ENCODE measurements at places on chromosomes 7 and 10.
A peak's percentile ranks its signal among the peaks of the same experiment; 100 is the strongest.

DNA sequence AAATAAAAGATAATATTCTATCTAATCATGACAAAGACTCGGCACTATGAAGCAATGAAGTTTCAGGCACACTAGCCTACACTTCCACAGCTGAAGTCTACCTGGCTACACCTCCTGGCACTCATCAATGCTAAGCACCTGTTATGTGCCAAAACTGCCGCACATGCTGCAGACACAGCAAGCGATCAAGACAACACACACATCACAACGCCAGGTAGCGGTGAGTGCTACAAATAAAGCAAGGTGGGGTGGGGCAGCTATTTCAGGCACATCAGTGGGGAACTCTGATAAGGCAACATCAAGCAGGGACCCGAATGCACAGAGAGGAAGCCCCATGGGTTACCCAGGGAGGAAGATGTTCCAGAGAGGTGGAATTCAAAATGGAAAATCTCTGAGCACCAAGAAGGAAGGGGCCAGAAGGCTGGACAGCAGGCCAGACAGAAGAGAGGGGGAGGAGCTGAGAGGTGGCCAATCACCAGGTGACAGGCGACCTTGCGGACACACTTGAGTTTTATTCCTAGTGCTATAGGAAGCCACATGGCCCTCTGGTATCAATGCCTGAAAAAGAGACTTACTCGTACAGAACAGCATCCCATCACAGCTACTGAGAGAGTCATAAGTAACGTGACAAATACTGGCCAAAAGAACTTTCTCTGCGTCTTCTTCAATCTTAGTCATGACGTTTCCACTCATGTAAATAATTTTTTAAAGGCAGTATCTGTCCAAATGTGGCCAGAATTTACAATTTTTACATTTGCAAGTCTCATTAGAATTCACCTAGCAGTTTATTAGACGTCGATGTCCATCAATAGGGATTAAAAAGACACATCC, 8.0 kb downstream of the PSAP start:
- DNase-seq: no peak

DNA sequence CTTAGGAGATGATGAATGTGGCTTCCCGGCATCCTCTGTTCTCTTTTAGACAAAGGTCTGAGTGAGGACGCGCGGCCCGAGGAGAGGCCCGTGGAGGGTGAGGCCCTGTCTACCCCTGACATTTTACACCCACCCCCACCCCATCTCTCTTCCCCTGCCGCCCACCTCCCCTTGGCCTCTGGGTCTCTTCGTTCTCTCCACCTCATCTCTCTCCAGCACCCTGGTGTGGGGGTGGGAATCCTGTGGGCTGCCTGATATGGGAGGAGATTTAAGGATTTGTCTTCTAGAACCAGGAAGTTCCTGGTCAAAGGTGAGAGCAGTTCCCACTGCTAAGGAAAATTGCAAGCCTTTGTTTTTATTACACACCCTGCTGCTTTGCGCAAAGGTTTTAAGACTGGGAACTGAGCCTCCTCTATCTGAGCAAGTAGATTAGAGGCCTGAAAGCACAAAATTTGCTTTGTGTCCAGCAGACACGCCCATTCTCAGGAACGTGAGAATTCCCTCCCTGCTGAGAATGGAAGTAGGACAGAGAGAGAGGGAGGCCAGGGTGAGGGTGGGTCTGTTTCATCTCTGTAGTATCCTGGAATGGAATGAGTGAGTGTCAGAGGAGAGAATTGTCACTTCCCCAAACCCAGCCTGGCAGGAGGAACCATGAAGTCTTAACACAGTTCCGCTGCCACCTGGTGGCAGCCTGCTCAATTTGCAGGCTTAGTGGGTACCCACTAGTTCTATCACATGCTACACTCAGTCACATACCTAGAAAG, 91.2 kb downstream of the GTF2IRD1 start:
- DNase-seq: no peak

DNA sequence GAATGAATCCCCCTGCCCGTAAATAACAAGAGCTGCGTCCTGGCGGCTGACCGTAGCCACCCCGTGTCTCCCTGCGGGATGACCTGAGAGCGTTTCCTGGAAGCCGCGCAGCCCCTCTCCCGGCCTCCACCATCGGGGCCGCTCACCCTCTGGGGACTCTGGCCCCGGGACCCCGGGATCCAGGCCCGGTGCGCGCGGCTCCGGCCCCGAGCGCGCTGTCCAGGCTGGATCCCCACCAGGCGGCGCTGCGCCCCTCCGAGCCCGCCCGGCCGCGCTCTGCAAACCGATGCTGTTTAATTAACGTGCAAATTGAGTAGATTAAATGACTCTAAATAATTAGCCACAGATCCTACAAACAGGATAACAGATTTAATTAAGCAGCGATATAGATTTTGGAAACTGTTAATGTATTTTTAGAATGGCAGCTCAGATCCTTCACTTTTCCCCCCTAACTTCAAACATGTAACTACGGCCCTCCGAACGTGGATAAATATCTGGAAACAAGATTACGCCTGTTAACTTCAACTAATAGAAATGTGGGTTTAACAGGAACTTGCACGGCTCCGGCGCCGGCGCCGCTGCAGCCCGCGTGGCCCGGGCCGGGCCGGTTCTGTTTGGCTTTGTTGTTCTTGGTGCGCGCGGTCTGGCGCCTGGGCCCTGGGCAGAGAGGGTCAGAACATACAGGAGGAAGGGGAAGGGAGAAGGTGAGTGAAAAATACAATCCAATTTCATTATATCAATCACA, 7.1 kb upstream of the UNCX start:
- no peak for DNase-seq

- DNase-seq: no peak
Observed at GRCh38 chr7:74569501-74570075, 87.9 kb upstream of the GTF2I start.

- no peak for DNase-seq
Observed at GRCh38 chr10:48821692-48822091, 117.9 kb downstream of the LRRC18 start.

DNA sequence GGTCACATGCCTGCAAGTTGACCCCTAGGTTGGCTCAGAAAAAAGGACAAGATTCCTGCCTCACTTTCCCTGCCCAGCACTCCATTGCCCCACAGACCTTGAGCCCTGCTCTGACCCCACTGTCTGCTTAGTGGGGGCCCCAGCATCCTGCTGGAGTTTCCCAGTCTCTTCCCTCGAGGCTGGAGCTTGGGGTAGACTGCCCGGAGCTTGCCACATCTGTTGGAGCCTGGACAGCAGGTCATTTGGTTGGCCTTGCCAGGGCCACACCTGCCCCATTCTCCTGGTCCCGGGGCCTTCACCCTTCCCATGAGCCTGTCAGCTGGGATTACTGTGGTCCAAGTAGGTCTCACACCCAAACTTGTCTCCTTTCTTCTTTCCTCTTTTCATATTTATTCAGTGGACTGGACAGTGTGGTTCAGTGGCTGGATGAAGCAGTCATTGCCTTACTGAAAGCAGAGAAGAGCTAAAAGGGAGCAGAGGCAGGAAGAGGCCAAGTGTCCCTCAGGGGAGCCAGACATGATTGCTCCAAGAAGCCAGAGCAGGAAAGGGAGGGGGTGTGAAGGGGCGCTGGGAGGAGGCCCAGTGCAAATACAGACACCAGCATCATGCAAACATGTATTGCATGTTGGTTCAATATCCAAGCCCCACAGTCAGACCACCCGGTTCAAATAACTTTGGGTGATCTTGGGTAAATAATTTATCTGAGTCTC, 56.2 kb upstream of the CACUL1 start:
- no peak for DNase-seq

- no peak for DNase-seq
Observed at GRCh38 chr10:100724531-100725027, 20.8 kb upstream of the PAX2 start.

- DNase-seq: no peak
Observed at GRCh38 chr7:11376529-11376928, 402.9 kb downstream of the PHF14 start.

DNA sequence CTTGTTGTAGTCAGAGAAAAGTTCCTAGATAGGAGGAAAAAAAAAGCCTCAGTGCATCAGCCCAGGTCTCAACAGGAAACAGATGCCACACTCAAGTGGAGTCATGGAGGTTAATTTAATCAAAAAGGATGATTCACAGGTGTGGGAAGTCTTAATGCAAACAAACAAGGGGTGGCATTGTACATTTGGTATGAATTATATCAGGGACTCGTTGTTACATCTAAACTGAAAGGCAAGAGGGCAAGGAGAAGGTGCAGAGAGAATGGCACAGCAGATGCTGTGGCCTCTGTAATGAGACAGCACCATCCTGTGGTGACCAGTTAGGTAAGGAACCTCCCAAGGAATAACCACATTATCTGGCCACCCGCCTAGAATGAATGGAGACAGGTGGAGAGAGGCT, 133.7 kb downstream of the PTPRZ1 start:
- peak; percentile 36 for DNase-seq

GRCh38 chr10:63093227-63093626, 39.9 kb upstream of the NRBF2 start:
- DNase-seq: no peak

- no peak for DNase-seq
Observed at GRCh38 chr10:43653746-43654145, 5.1 kb upstream of the ZNF32 start.

DNA sequence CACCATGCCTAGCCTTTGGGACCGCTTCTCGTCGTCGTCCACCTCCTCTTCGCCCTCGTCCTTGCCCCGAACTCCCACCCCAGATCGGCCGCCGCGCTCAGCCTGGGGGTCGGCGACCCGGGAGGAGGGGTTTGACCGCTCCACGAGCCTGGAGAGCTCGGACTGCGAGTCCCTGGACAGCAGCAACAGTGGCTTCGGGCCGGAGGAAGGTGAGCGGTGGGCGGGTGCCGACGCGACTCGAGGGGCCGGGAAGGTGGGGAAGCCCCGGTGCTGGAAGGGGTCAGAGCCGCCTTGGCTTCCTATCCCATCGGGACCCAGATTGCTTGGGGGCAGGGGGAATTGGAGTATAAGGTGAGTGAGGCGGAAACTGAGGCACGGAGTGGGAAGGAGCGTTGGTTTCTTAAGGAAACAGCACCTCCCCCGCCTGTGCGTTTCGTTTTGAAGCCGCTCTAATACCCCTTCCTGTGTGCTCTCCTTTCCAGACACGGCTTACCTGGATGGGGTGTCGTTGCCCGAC, 547 bp downstream of the DDIT4 start:
- DNase-seq: no peak

GRCh38 chr7:104950754-104951153, 63.3 kb upstream of the KMT2E start:
- DNase-seq: no peak

- DNase-seq: no peak
Observed at GRCh38 chr10:86304436-86304835, 62.2 kb downstream of the GRID1 start.

GRCh38 chr10:91140995-91141549, 79.4 kb upstream of the PCGF5 start:
- DNase-seq: no peak

DNA sequence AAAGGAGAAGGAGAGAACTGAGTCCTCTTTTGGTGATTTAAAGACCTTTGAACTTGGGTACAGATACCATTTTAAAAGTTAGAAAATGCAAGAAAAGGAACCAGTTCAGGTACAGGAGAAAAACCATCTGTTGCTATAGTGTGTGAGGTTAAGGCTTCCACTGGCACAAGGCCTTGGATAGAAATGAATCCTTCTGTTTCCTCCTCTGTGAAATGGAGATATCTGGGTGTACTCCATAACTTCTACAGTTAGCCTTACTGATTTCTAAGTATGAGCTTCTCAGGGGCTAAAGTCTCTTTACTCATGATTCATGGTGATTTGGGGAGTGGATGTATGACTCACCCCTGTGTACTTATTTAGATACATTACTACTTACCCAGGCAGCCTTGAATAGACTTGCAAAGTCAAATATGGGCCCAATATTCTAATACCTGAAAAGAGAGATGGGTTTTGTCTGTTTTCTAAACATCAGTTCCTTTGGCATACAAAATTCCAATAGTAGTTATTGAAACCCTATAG, 117.2 kb upstream of the ADO start:
- DNase-seq: no peak

DNA sequence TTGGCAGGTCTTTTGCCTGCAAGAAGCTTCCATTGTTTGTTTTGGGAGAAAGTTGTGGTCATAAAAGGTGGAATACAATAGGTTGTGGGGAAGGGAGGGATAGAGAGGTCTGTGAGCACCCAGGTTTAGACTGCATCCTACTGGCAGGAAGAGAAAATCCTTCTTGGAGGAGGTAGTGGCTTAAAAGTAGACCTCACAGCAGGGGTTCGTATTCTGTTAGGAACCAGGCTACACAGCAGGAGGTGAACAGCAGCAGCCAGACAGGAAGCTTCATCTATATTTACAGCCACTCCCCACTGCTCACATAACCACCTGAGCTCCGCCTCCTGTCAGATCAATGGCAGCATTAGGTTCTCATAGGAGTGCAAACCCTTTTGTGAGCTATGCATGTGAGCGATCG, 245.3 kb downstream of the NSUN6 start:
- DNase-seq: no peak

GRCh38 chr7:101633511-101633910, 4.4 kb upstream of the MYL10 start:
- no peak for DNase-seq

GRCh38 chr10:106280896-106281460, 883.5 kb downstream of the SORCS1 start:
- DNase-seq: no peak

DNA sequence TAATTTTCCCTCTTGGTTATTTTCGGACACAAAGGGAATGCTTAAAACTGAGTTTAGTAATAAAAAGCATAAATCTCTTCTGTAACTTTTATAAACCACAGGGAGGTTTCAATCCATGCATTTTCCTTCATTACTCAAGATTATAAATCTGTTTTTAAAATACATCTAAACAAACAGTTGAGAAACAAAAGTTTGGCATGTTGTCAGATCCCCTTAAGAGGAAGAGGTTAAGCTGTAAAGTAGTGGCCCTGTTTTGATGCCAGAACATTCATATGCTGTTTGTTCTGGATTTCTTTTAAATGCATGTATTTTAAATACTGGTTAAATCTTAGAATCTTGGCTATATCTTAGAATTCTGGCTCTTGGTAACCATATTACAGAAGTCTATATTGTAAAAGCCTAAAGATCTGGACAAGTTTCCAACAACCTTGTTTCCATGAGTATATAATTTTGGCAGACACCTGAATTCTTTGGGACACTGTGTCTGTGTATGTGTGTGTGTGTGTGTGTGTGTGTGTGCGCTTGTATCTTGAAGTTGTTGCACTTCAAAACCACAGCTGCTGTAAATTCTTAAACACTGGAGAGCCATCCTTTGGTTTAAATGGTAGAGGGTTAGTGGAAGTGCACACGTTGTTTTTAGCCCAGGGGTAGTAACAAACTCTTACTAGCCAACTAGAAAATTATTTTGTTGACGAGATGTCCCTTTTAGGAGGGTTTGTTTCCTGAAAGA, 6.8 kb upstream of the SEMA4G start:
- no peak for DNase-seq

- no peak for DNase-seq
Observed at GRCh38 chr10:119246862-119247549, 39.6 kb downstream of the GRK5 start.

- DNase-seq: no peak
Observed at GRCh38 chr10:89280508-89280907, 21.3 kb upstream of the IFIT2 start.
